ENCODE measurements at places on chromosomes 2 and 18.

DNA sequence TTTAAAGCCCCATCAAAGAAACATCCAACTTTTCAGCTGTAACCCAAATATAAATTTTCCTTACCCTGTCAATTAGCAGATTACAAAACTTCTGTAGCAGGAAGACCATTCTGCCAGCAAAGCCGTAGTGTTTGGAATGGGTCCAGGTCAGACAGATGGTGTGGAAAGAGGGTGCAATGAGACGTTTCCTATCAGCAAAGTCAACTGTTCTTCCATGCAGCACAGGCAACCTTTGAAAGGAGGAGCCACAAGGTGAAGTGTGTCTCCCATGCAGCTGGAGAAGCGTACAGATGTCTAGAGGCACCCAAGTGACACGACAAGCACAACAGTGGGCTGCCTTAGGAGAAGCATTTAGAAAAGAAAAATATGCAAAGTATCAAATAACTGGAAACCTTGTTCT lies 83.7 kb downstream of the SP3 start:
- no peak for DNase-seq

- no peak for DNase-seq
These were observed 136.8 kb downstream of the ASB1 start for GRCh38 chr2:238563551-238563950.

DNA sequence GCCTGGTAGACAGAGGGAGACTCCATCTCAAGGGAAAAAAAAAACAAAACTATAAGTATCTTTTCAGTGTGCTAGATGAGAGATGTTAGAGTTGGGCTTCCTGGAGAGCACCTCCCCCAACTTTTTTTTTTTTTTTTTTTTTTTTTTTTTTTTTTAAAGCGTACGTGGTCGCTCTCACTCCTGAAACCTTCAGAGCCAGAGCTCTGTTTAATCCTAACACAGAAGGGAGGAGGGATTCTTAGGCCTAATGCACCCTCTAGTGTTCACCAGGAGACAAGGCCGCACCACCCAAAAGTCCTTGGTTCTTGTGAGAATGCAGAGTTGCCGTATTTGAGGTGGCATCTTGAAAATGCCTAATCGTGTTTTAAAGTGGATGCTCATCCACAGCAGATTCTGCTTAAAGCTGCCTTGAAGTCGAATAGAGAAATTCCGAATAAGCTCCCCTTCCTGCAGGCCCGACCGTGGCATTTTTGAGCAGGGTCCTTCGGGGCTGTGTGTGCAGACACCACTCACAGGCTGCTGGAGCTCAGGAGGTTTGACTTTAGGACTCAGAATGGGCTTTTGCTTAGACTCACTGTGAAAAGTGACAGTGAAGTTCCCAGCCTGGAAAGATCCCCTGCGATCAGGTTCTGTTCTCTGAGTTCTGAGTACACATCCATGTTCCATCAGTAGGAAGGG lies 252.6 kb downstream of the AGAP1 start:
- peak; percentile 54 for DNase-seq

GRCh38 chr2:144324446-144325045 lies 195.4 kb downstream of the ZEB2 start:
- no peak for DNase-seq

GRCh38 chr18:7512348-7512747 lies 54.8 kb upstream of the PTPRM start:
- no peak for DNase-seq

GRCh38 chr2:226894752-226895151 lies 58.9 kb downstream of the RHBDD1 start:
- DNase-seq: no peak

- DNase-seq: no peak
These were observed 56.5 kb downstream of the HPCAL1 start for GRCh38 chr2:10359246-10359645.

GRCh38 chr2:163553601-163554000 lies 182.2 kb downstream of the FIGN start:
- DNase-seq: no peak

- no peak for DNase-seq
These were observed 49.7 kb downstream of the FOSL2 start for GRCh38 chr2:28442328-28442727.

- no peak for DNase-seq
These were observed 7.4 kb downstream of the MIB1 start for GRCh38 chr18:21747764-21748693.

DNA sequence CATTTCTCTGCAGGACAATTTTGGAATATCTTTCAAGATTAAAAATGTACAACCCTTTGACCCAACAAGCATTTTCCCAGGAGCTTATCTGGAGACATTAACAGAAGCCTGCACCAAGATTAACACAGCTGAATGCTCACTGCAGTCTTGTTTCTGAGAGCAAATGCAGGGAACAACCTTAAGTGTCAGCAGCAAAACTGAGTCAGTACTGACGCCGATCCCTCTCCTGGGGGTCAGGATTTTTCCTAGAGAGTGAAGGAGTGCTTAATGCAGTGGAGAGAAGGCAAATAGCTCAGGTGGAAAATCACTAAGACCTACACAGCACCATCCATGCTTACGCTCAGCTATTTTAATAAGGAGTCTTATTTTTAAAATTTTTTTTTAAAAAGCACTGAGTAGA lies 42.8 kb upstream of the SGPP2 start:
- no peak for DNase-seq

GRCh38 chr2:158024288-158024898 lies 77.3 kb upstream of the UPP2 start:
- DNase-seq: peak; percentile 40

DNA sequence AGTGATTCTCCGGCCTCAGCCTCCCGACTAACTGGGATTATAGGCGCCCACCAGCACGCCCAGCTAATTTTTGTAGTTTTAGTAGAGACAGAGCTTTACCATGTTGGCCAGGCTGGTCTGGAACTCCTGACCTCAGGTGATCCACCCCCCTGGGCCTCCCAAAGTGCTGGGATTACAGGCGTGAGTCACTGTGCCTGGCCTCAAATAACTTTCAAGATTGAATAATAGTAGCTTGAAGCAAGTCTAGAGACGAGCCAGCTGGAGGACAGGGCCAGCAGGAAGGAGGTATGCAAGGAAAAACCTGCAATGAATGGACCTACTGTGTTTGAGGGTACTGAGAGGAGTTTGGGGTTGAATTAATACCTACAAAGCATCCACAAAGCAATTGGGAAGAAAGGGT lies 87.5 kb downstream of the MSH2 start:
- DNase-seq: no peak

DNA sequence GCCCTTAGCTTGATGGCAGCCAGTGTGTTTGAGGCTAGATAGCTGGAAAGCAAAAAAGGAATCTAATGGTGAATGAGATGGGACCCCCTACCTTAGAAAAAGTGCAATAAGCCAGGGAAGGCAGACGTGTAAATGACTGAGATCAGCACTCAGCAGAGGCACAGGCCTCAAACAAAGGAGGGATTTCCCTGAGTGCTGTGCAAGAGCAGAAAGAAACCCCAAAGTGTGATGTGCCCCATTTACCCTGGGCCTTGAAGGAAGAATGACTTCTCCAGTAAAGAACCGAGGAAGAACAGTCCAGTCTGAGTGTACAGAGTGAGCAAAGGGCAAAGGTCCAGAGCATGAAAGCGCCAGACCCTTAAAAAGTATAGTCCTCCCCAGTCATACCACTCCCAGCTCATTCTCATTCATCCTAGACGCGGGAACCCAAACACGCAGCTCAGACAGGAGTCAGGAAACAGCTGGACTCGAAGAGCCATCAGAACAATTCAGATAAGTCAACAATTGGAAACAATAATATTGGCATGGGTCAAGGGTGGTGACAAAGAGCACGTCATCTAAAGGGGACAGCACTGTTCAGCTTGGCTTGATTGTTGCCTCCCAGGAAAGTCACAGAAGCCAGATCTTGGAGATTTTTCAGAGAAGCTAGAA lies 121.7 kb downstream of the INO80D start:
- DNase-seq: no peak

DNA sequence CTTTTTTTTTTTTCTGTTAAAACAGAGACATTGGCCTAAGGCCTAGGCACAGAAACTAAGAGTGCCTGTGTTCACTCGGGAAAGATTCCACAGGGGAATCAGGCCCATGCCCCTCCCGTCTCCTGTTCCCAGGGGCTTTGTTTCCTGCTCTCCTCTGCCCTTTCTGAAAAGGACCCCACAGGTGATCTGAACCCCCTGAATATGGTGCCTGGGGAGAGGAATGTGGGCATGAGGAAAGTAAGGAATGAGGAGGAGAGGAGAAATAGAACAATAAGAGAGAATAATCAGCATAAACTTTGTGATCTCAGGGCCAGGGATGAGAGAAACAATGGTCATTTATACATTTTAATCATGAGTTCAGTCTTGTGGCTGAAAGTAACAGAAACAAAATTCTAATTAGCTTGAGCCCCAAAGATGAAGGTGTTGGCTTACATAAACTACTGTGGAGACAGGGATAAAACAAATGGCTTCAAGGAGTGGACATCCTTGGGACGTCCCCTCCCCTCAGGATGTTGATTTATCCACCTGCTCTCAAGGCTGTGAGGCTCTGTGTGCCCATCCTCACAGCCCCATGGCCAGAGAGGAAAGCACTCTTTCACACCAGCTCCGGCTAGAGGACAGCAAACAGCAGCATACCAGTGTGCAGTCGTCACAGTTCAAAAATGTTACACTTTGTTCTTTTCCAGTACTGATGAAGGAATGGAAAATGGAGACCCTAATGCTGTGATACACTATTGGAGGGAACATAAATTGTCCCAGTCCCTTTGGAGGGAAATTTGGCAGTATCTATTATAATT lies 46.4 kb upstream of the MRPL33 start:
- DNase-seq: no peak

GRCh38 chr2:31382452-31383120 lies 32.0 kb downstream of the XDH start:
- no peak for DNase-seq

DNA sequence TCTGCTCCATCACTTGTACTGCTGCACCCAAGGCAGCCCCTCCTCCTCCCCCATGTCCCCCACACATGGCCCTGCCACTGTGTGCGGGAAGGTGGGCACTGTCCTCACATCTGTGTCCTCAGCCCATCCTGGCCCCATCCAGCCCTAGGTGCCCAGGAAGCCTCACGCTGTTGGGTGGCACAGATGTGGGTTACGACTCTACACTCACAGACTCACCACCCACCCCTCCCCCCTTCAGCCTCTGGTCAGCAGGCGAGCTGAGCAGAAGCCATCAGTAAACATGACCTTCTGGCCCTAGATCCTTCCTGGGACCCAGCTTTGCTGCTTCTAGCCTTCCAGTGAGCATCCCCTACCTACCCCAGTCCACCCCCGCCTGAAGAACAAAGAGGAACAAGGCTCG lies 43.0 kb downstream of the ADCY3 start:
- no peak for DNase-seq

DNA sequence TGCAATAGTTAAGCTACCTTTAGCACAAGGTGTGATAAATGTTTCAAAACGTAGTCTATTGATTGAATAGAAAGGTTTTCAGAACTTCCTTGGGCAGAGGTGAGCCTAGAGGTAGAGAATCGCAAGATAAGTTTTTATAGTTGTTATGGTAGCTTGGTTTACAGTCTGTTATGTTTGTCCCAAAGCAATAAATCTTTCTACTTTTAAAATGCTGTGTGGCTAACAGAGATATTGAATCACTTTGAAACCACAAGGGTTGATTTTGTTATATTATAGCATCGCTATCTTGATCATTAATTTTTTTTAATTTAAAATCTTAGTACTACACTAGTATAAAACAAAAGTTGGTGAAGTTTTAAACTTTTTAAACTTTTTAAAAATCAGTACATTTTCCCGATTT lies 126.7 kb downstream of the TMEM182 start:
- no peak for DNase-seq

DNA sequence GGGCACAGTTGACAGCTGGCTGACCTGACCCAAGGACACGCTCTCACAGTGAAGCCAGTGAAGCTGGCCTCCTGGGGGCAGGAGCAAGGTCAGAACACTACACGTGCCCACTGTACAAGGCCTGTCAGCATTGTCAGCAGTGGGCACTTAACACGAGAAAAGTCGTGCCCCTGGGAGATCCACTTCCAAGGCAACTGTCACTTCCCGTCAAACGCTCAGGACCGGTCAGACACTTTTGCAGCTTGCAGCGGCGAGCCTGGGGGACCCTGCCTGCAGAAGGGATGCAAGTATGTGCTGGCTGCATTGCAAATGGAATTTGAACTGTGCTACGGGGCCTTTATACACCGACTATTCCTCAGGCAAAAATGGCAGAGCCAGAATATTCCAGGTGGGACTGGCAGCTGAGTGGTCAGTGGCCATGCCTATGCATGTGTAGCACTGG lies 176.2 kb downstream of the BCL2 start:
- no peak for DNase-seq

DNA sequence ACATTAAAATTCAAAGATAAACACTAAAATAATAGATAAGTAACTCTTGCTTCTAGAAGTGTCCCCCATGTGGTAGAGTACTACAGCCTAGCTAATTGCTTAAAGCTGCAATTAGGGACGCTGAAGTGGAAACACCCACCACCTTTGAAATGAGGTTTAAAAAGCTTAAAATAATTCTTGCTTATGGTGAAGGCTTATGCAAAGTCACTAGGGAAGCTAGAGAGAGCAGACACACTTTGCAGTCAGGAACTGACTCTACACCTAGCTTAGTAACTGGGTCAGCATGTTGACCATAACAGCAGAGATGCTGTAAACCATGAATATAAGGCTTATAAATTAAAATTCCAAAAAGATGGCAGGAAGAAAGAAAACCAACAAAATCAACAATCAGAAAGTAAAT lies 65.4 kb upstream of the DSG1 start:
- DNase-seq: no peak

- no peak for DNase-seq
These were observed 641.6 kb downstream of the SUCLG1 start for GRCh38 chr2:83817511-83817910.

DNA sequence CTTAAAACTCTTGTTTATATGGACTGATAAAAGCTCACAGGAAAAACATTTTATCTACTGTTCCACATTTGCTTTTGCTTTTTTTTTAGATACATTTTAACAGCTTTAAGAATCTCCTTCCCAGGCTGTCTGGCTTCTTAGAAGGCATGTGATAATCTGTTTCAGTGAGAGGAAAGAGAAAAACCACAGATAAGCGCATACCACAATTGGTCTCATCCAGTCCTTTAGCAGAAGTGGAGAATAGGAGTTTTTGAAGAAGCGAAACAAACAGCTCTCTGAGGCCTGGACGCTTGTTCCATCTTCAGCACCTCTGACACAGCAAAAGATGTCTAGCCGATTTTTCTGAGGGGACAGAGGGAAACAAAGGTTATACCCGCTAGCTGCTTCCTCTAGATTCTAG lies 37.6 kb downstream of the RMC1 start:
- DNase-seq: no peak

GRCh38 chr2:202069170-202070067 lies 3.6 kb upstream of the KIAA2012 start:
- DNase-seq: no peak

DNA sequence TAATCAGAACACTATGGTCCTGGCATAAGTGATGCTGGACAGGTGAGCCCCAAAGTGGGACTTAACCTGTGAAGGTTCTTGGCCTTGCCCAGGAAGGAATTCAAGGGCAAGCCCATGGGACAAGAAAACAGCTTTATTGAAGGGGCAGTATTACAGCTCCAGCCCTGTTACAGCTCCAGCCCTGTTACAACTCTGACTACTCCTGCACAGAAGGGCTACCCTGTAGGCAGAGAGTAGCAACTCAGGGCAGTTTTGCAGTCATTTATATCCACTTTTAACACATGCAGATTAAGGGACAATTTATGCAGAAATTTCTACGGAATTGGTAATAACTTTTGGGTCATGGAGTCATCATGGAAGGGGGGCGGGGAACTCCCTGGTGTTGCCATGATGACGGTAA lies 15.7 kb downstream of the IL37 start:
- DNase-seq: no peak

GRCh38 chr2:99670768-99671734 lies 181.2 kb upstream of the REV1 start:
- DNase-seq: no peak

GRCh38 chr18:23238651-23239349 lies 103.5 kb downstream of the CABLES1 start:
- DNase-seq: no peak

Measured in NCI-H1436 (cell line).